ENCODE measurements at places on chromosomes 7 and 10.

DNA sequence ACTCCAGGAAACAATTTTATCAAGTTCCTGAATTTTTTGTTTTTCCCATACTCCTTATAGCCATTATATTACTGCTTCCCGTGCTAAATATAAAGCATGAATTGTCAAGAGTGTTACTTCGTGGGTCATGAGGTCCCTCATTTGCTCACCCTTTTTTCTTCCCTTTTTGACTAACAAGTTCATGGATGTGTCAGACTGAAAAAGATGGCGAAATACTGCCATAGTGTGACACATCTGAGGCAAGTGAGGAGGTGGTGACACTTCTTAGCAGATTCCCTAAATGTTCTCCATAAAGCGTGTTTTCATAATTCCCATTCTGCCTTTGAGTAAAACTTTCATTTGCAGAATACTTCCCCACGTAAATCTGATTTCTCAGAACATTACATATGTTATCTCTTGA, 269.6 kb upstream of the FZD1 start:
- no peak for DNase-seq

- DNase-seq, result no peak
These were observed 1.6 kb downstream of the MSRB2 start for GRCh38 chr10:23096802-23097549.

DNA sequence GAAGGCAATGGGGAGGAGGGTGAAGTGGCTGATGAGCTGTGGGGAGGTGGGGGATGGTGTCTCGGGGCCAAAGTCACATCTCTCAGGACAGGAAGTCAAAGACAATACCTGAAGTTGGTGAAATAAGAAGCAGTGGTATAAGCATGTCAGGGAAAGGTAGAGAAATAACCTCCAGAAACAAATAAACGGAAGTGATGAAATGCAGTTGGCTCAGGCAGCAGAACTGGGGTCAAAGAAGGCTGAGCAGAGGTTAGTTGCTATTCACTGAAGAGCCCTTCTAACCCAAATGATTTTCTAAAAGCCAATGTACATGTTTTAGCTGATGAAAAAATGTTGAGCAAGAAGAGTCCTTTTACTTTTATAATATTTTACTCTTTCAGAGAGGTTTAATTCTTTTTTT, 78.6 kb upstream of the ADRB1 start:
- DNase-seq, result no peak

DNA sequence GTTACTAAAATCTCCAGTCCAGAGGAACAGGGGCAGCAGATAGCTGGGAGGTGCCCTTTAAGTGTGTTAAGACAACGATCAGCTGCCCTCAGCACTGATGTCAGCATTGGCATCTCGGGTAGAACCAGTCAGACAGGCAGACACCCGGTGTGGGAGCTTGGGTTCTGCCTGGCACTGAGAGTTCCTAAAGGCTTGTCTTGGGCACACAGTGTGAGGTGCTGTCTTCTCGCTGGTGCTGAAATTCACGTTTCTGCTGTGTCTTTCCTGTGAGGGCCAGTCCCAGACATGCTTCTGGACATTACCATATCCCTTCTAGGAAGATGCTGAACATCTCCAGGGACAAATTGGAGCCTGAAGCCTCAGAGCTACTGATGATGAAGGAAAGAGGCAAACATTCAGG, 156.2 kb downstream of the DNAJB6 start:
- no peak for DNase-seq

- DNase-seq, result no peak
These were observed 214.6 kb upstream of the ZNF32 start for GRCh38 chr10:43863270-43863669.

DNA sequence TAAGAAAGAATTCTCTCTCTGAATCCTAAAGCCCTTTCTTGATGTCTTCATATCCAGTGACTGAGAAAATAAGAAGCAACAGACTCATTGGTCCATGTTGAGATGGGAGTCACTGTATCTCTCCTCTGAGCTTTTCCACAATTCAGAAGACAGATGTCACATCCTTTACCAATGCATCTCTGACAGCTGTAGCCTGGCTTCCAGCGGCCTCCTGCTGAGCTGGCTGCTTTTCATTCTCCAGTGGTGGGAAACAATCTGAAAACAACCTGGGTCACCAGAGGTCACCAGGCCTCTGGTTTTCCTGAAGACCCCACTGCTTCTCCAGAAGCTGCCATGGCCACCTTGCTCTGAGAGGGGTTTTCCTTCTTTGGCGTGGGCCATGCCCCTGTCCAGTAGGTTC, 18.3 kb upstream of the RPA3 start:
- DNase-seq, result no peak

- DNase-seq, result no peak
These were observed 285 bp downstream of the CSTF2T start for GRCh38 chr10:51699145-51699474.

DNA sequence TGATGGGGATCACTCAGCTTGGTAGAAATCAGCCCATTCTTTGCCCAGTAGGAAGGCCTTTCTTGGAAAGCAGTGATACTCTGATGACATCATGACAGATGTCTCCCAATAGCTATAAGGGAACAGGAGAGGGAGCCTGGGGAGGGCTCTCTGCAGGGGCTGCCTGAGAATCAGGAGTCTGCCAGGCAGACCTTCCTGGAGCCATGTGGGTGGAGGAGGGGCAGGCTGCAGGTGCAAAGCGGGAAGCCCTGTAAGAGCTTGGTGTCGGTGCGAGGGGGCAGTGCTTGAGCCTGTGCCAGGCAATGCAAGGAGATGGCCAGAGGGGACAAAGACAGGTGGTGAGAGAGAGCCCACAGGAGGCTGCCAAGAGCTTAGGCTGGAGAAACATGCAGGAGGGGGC, 5.0 kb upstream of the TNS3 start:
- DNase-seq, result no peak

DNA sequence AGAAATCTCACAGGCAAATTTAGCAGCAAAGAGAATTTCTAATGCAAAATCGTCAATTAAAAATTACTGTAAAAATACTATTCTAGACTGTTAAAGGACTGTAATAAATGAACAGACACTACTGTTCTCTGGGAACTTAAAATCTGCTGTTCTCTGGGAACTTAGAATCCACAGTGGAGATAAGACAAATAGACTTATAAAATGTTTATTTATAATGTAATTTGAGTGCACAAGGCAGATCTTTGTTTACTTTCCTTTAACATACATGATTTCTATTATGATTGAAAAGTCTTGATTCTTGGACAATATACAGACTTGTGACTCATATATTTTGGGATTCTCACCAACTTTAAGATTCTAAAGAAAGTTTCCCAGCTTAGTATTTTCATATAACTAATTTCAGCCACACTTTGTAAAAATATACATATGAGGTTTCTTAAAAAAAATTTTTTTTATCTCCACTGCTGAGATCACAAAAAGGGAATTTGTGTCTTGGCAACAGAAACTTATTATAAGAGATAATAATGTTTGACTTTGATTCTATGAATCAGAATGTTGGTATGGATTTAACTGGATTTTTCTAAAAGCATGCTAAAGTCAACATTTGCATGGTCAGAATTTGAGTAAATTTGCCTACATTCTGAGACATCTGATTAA, 166.3 kb upstream of the RHOBTB1 start:
- DNase-seq, result no peak

DNA sequence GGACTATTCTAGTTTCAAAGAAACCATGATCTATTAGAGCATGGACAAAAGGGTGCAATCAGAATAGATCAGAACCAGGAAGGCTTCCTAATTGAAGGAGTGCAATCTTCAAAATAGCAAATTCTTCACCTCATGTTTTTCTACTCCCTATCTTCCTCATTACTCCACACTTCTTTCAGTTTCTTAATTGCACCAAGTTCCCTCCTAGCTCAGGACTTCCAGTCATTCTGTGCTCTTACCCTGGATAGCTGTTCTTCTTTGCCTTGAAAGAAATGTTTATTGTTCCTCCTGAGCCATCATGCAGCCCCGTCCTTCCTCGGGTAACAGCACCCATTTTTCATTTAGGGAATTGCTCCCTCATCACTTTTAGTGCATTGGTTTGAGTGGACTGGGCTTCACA, 23.1 kb downstream of the TRPV5 start:
- DNase-seq, result no peak

DNA sequence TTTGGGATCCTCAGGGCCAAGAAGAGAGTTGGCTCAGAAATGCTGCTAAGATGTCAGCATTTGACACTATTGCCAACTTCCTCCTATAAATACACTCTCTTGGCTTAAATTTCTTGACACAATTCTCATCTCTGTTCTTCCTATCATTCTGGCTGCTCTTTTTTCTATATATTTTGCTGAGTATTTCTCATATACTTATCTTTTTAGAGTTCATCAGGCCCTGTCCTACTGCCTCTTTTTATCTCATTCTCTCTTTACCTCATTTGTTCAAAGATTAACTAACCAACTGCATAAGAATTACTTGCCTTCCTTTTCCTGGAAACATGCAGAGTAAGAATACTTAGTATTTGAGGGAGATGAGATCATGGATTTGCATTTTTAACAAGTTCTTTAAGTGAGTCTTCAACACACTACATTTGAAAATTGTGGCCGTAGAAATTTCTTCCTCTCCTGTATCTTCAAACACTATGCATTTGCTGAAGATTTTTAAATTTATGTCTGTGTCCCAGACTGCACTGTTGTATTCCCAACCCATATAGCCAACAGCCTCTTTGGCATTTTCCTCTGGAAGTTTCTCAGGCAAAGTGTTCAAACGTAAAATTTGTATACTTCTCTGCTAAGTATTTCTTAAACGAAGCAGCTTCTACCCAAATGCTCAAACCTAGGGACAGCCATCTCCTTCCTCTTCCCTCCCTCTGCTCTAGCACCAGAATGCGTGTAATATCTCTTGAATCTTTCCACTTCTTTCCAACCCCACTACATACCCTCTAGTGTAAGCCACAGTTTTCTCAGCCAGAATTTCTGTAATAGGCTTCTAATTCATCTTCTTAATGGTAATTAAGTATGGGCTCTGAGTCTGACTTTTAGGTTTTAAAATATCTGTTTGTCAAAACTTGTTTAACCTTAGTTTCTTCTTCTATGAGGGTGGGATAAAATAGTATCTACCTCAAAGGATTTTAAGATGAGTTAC, 35.5 kb downstream of the ARL4A start:
- no peak for DNase-seq

GRCh38 chr7:13420726-13421125, 568.7 kb downstream of the ETV1 start:
- DNase-seq, result no peak

- no peak for DNase-seq
These were observed 9.9 kb downstream of the CNNM1 start for GRCh38 chr10:99339077-99339476.

DNA sequence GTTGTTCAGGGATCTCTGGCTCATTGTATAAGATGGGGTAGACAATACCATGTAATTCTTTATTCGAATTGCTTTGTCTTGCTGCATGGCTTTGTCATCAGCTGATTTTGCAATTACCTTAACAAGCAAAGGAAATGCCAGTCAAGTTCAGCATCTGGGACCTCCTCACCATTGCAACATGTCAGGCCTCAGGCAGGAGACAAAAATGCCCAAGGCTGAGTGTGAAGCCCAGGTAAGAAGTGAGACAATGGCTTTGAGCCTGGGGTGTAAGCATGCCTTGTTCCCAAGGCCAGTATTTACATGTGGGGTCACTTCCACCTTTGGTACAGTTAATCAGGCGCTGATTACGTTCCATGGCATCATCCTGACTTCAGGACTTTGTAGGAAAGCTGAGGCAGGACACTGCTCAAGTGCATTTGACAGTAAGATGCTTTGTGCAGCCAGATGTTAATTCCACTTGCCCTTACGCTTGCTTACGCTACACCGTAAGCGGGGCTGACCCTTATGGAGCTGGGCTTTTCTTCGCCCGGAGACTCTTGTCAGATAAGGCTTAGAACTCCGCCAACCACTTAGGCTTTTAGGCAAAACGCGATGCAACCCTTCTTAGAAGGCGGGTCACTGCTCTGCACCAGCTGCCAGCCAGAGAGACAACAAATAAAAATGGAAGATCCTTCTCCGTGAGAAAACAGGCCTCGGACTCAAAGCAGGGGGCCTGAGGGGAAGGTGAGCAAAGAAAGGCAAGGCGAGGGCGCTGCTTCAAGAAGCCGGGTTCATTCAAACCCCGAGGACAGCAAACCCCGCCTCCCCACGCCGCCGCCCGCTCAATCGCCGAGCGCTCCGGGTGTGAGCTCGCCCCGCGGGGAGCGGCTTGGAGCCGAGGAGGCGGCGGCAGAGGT, 1.3 kb upstream of the SP4 start:
- DNase-seq, result no peak

GRCh38 chr10:30784897-30785605, 155.5 kb upstream of the LYZL2 start:
- DNase-seq, result peak; percentile 11

GRCh38 chr7:93036149-93036640, 81.6 kb downstream of the SAMD9 start:
- no peak for DNase-seq

DNA sequence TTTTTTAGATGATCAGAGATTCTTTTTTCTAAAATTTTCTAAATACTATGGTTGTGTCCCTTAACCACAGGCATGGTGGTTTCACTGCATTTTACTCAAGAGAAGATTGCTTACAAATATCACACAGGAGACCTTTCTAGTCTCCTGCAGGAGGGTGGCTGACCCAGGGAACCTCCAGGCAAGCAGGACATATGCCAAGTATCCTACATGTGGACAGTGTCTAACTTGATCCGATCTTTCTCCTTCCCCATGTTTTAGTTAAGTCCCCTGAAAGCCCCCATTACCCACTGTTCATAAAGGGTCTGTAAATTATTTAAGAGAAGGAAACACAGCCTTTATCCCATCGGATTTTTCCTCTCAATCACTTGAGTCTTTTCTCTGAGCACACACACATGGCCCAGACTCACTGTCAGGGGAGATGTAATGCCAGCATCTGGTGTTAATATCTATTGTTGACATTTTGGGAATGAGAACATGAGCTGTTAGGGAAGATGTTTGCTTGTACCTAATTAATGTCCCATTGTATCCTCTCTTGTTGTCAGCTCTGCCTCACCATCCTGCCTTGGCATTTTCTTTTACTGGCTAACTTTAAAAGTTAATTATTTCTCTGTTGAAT, 755.2 kb downstream of the AUTS2 start:
- no peak for DNase-seq

- no peak for DNase-seq
These were observed 19.6 kb upstream of the ZNF488 start for GRCh38 chr10:47403446-47404318.

GRCh38 chr7:111528331-111528730, 34.0 kb downstream of the IMMP2L start:
- DNase-seq, result no peak

GRCh38 chr10:22713853-22714478, 412 bp downstream of the PIP4K2A start:
- DNase-seq, result peak; percentile 31

DNA sequence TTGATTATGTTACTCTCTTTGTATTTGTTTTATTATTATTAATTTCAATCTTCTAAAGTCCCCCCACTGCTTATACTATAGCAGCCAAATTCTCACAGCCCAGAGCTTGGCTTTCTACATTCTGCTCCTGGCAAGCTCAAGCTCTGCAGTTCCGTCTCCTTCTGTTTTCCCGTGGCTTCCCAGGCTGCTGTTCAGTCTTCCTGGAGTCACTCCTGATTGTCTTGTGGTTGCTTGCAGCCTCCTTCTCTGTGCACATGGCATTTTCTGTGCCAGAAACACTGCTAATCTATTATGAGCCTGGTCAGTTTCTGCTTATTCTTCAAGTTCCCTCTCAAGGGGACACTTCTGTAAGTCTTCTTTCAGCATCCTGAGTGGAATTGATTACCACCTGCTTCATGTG, 533.7 kb upstream of the IGFBP3 start:
- no peak for DNase-seq
